ENCODE measurements at places on chromosomes 7 and 10.
A peak's percentile ranks its signal among the peaks of the same experiment; 100 is the strongest.

DNA sequence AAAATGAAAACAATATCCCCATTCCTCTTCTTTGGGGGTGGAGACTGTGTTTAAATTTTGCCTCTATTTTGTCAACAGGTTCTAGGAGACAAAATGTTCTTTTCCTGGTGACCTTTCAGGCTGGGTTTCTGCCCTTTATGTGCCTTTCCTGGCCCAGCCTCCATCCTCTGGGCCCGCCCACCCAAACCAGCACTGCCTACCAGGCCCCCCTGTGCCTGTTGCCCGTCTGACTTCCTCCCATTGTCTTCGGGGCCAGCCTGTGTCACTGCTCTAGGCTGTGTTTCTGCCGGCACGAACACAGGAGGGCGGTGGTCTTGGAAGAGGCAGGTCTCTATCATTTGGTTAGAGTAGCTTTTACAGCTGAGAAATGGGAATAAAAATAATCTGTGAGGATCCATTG, 13.9 kb downstream of the TSPAN14 start:
- no peak for DNase-seq

- no peak for DNase-seq
Observed at GRCh38 chr10:15764892-15765454, 45.3 kb upstream of the ITGA8 start.

DNA sequence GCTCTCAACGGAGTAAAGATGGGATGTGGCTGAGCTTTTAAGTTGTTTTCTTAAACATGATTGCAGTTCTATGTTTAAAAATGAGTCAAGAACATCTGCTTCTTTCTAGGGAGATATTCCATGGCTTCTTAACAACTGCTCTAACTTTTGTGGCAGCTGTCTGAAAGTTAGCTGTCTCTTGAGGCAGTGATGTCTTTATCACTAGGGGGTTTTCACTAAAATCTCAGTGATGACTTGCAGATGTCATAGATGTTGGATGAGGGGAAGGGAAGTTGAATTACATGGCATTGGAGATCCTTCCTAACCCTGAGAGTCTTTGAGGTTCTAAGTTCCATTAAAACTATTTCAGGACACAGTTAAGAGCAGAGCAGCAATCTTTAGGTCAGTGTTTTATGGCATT, 43.5 kb downstream of the PRKG1 start:
- no peak for DNase-seq

DNA sequence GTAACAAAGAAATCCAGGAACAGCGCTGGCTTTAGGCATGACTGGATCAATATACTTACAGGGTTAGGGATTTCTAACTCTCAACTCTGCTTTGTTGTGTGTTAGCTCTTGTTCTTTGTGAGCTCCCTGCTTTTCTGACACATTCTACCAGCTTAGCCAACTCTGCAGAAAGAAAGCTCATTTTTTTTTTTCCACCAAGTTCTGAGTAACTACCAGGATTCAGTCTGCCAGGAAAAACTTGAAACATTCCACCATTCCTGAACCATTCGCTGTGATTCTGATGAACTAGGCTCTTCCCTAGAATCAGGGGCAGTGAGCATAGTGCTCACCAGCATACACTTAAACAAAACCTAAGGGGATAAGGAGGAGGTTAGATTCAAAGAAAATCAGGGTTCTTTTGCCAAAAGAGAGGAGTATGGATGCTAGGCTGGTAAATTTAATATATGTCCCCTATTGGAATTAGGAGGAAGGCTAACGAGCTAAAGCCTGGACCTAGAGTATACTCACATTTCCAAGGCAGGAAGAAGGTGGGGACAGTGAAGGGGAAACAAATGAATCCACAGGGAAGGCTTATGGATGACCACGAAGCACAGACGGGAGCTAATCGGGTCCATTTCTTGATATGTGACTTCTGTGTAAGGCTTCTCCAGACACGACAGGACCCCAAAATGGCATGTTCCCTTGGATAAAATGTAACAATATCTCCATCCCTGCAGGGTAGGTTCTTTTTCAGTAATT, 183.4 kb downstream of the PRKG1 start:
- no peak for DNase-seq

DNA sequence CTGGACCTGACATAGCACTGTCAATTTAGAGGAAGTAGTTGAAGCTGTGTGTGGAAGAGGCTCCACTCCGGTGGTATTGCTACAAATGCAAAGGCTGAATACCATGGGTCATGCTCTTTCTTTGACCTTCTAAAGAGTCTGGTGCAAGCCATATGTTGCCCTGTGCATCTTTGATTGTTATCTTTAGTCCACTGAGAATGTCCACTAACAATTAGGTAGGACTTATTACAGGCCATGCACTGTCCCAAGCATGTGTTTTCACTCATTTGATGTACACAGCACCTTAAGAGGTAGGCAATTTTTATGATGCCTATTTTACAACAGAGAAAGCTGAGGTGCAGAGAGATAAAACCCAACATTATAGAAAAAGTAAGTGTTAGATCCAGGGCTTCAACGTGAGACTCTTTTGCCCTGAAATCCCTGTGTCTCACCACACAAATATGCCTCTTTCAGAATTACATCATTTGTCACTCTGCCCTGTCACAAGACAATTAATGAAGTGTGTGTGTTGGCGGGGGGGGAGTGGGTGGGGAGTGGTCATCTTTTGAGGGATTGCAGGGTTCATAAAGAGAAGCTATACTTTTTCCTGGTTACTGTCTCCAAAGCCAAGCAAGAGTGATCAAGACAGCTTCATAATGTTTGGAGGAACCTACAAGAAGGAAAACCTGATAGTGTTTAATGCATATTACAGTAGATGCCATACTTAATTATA, 637.6 kb upstream of the IGFBP3 start:
- no peak for DNase-seq

- DNase-seq = no peak
Observed at GRCh38 chr7:44486001-44486400, 4.5 kb downstream of the NUDCD3 start.

DNA sequence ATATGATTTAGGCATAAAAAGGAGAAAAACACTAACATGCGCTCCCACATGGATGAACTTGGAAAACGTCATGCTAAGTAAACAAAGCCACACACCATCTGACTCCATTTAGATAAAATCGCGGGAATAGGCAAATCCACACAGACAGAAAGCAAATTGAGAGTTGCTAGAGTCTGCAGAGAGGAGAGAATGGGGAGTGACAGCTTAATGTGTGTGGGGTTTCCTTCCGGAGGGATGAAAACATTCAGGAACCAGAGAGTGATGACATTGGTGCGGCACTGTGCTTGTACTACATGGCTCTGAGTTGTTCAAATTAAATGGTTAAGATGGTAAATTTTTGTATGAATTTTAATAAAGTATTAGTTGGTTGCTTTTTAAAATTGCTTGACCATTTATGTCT, 482.9 kb upstream of the AKR1E2 start:
- DNase-seq = no peak

- no peak for DNase-seq
Observed at GRCh38 chr7:64807731-64808365, 13.6 kb downstream of the ZNF138 start.

- DNase-seq = no peak
Observed at GRCh38 chr7:84105586-84105985, 89.0 kb downstream of the SEMA3A start.

- no peak for DNase-seq
Observed at GRCh38 chr7:105112440-105113418, 98.7 kb downstream of the KMT2E start.

GRCh38 chr7:90797596-90797995, 201.5 kb downstream of the CDK14 start:
- DNase-seq = no peak

- no peak for DNase-seq
Observed at GRCh38 chr7:149719050-149719899, 54.1 kb downstream of the ZNF467 start.

GRCh38 chr10:19815036-19815730, 1.0 kb upstream of the PLXDC2 start:
- no peak for DNase-seq

DNA sequence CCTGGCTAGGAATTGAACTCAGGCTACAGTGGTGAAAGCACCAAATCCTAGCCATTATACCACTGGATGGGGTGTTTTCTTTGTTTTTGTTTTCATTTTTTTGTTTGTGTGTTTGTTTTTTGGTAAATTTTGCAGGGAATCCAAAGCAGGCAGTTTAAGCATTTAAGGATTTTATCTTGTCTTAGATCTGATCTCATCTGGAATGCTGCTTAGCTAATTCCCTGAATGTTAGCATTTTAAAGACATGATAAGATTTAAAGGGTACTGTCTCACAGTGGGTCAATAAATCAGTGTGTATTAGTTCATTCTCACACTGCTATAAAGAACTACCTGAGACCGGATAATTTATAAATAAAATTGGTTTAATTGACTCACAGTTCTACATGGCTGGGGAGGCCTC, 5.6 kb upstream of the MKLN1 start:
- DNase-seq = no peak

- DNase-seq = no peak
Observed at GRCh38 chr7:100598425-100598824, 3.7 kb upstream of the PCOLCE start.

DNA sequence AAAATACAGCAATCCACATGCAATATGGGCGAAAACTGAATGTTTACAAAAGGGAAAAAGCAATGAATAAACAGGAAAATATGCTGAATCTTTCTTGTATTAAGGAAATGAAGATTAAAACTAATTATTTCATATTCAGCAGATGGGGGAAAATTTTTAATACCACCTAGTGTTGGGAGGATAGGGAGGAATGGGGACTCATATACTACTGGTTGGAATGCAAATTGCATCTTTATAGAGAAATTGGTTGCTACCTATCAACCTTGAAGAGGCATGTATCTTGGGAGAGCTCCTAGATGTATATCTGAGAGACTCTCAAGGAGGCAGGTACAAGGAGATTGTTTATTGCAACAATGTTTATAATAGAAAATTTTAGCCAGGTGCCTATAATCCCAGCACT, 101.4 kb downstream of the CREM start:
- no peak for DNase-seq

- DNase-seq = no peak
Observed at GRCh38 chr7:13457790-13458189, 531.7 kb downstream of the ETV1 start.

- no peak for DNase-seq
Observed at GRCh38 chr7:149432121-149432691, 28.7 kb downstream of the ZNF777 start.

DNA sequence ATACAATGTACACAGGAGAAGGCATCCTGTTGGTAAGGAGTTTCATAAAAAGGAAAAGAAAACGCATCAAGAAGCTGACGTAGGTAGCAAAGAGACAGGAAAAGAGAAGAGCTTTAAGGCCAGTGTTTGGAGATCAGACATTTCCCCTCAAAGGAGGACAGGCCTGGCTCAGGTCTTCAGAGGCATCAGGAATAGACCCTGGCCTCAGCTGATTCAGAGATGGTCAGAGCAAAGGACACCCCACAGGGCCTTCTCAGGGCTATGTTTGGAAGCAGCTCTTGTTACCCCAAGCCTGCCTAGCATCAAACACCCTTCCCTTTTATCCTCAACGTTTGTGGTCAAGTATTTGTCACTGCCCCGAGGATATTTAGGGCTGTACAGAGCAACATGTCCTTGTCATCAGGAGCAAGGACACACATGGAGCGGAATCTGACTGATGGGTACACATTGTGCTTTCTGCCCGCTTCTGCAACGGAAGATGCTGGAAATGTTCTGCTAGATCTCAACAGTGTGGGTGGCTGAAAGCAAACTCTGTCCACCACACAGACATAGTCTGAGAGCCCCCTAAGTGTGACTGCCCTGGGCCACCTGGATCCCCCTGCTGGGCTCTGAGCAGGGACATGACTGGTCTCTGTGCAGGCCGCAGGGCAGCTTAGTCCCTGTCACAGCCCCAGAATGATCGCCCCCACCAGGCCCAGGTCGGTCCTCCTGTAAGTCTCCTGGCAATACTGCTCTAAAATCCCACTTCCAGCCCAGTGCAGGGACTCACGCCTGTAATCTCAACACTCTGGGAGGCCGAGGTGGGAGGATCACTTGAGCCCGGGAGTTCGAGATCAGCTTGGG, 1.0 kb upstream of the ZDHHC4 start:
- DNase-seq = no peak

DNA sequence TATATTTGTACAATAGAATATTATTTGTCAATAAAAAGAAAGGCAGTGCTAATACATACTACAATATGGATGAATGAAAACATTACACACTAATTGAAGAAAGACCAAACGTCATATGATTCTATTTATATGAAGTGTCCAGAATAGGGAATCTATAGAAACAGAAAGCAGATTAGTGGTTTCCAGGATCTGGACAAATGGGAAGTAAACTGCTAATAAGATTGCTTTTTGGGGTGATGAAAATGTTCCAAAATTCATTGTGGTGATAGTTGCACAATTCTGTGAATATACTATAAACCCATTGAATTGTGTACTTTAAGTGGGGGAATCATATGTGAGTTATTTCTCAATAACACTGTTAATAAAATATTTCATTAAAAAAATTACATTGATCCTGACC, 78.2 kb upstream of the IFRD1 start:
- DNase-seq = no peak

- DNase-seq = no peak
Observed at GRCh38 chr10:75165684-75166622, 44.6 kb upstream of the VDAC2 start.

GRCh38 chr10:77936697-77937567, 10.4 kb upstream of the DLG5 start:
- no peak for DNase-seq

GRCh38 chr7:17502213-17503060, 204.0 kb downstream of the AHR start:
- DNase-seq = no peak

GRCh38 chr10:100980711-100981110, 6.6 kb downstream of the MRPL43 start:
- DNase-seq = no peak

GRCh38 chr10:61894133-61894532, 7.4 kb upstream of the ARID5B start:
- DNase-seq = no peak

GRCh38 chr10:96400465-96400864, 41.7 kb upstream of the OPALIN start:
- DNase-seq = no peak

DNA sequence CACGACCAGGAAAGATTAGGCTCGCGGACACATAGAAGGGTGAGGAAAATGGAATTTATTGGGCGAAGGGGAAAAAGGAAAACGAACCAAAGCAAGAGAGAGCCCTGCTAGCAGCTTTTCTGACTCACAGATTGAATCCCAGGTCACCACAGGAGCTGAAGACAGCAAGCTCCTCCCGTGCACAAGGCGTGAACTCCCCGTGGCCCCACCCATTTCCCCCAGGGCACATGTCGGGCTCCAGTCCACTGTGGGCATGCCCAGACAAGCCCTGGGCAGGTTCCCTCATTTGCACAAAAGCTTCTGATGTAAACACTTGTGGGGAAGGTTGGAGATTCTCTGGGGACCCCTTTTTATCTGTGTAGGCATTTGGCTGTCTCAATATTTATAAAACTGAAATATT, 582.4 kb downstream of the SUGCT start:
- peak; percentile 5 for DNase-seq

DNA sequence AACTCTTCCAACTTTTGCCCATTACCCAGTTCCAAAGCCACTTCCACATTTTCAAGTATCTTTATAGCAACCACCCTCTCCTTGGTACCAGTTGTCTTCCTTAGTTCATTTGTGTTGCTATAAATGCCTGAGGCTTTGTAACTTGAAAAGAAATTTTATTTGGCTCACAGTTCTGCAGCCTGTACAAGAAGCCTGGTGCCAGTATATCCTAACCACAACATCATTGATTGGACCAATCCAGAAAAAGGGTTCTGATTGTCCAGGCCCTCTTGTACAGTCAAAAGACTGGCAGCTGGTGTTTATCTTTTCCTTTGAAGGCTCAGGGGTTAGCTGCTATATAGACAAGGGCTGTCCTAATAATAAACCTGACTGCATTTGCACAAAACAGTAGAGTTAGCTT, 21.1 kb upstream of the ABCC2 start:
- no peak for DNase-seq

Data from COR-L47 (cell line).